ENCODE measurements at places on chromosomes 2 and 18.
A peak's percentile ranks its signal among the peaks of the same experiment; 100 is the strongest.

- H3K27ac ChIP-seq, result no peak overlapping the region
- peaks cover 5% of the 10 kb centered on the region for H3K4me1 ChIP-seq
- H3K27me3 ChIP-seq, result no peaks in the 10 kb centered on the region
- no peaks in the 10 kb centered on the region for H3K36me3 ChIP-seq
These were observed 114.4 kb upstream of the PDE1A start for GRCh38 chr2:182541268-182541667.

- H3K4me1 ChIP-seq, result no peaks in the 10 kb centered on the region
- no peaks in the 10 kb centered on the region for H3K36me3 ChIP-seq
- H3K27ac ChIP-seq, result no peak overlapping the region
- H3K27me3 ChIP-seq, result no peaks in the 10 kb centered on the region
These were observed 150.1 kb upstream of the LRRTM1 start for GRCh38 chr2:80454628-80455027.

DNA sequence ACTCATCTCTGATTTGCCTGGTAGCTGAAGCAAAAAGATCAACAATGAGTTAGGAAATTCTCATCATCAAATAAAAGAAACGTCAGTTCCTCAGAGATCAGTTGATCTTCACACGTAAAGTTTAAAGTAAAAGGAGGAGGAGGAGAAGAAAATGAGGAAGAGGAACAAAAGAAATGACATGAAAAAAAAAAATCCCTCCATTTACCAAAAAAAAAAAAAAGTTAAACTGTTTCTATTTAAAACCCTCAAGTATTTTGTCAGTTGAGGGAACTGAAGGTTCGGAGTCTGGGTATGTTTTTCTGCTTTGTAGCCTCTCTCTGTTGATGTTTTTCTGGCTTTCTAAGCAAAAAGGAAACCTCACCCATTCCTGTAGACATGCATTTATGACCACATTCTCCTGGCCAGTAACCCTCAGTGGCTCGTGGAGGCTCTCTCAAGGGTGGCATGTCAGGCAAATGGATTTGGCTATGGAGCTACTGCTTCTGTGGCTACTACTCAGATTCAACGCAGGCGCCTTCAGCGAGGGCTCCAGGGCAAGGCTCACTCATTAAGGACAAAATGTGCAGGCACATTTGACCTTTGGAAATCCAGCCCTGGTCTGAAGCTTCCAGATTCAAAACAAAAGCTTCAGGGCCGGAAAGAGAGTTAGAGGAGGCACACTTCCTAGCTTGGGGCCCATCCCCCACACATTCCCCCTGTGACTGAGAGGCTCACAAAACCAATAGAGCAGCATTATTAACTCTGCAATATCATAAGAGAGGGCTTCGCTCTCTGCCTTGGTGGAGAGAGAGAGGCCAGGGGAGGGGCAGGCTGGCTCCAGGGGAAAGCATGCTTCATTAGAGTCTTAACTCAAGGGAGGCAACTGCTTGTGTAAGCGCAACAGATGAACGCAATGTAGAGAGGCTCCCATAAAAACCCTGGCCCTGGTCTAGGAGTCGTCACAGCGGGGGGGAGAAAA, 22.3 kb downstream of the KLF7 start:
- H3K27me3 ChIP-seq, result no peaks in the 10 kb centered on the region
- peaks cover 13% of the 10 kb centered on the region for H3K36me3 ChIP-seq
- H3K27ac ChIP-seq, result peak overlapping the region; percentile 88
- peak; percentile 81 for DNase-seq
- H3K4me1 ChIP-seq, result peaks cover 33% of the 10 kb centered on the region

- no peaks in the 10 kb centered on the region for H3K4me1 ChIP-seq
- H3K36me3 ChIP-seq, result no peaks in the 10 kb centered on the region
- no peak overlapping the region for H3K27ac ChIP-seq
- no peak overlapping the region for H3K4me3 ChIP-seq
- DNase-seq, result no peak
These were observed 154.9 kb downstream of the MYO3B start for GRCh38 chr2:170332676-170333402.

- H3K4me3 ChIP-seq, result no peak overlapping the region
- H3K27ac ChIP-seq, result no peak overlapping the region
- DNase-seq, result no peak
- no peaks in the 10 kb centered on the region for H3K27me3 ChIP-seq
These were observed 58.2 kb downstream of the COPS8 start for GRCh38 chr2:237143676-237144440.

DNA sequence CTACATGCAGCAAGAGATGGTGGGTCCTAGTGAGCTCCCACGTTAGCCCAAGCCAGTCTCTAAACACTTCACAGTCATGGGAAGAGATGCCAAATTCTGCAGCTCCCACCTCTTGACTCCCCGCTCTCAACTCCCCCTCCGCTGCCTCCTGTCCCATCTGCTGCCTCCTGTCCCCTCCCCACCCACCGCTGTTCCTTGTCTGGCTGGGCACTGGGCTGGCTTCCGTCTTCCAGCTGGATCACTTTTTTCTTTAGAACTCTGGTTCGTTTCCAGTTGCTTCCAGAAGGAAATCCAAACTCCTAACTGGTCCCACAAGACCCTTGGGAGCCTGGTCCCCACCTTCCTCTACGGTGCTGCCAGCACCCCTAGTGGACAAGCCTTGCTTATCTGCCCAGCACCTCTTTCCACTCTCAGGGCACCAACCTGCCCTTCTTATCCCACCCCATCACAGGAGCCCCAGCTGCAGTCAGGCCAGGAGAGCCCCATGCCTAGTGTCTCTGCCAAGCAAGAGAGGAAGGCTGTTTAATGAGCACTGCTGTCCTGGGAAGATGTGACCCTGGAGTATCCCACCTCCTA, 12.1 kb upstream of the TWIST2 start:
- H3K4me1 ChIP-seq, result no peaks in the 10 kb centered on the region
- DNase-seq, result no peak
- no peaks in the 10 kb centered on the region for H3K36me3 ChIP-seq
- no peak overlapping the region for H3K4me3 ChIP-seq
- no peak overlapping the region for H3K27ac ChIP-seq
